ENCODE measurements at places on chromosomes 5 and 9.

GRCh38 chr9:121121582-121122087 is 46.9 kb downstream of the CNTRL start:
- DNase-seq = peak; percentile 87

DNA sequence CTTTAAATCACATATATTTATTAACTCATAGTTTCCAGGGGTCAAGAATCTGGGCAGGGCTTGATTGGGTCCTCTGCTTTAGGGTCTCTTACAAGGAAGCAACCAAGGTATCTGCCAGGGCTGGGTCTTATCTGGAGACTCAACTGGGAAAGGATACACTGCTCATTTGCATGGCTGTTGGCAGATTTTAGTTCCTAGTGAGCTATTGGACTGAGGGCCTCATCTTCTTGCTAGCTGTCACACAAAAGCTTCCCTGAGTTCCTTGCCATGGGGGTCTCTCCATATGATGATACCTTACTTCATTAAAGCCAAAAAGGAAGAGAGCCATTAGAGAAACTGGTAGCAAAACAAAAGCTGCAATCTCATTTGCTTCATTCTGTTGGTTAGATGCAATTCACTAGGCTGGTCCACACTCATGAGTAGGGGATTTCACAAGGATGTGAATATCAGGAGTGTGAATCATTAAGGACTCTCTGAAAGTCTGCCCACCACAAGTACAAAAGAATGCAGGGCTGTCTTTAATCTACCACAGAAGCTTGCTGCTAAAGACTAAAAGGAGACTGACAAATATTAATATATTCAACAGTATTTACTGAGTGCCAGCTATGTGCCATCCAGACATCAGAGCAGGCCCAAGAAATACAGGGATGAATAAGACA is 42.0 kb upstream of the TIMD4 start:
- DNase-seq = no peak

- no peak for DNase-seq
Observed at GRCh38 chr9:120914953-120915352, 11.6 kb downstream of the TRAF1 start.

DNA sequence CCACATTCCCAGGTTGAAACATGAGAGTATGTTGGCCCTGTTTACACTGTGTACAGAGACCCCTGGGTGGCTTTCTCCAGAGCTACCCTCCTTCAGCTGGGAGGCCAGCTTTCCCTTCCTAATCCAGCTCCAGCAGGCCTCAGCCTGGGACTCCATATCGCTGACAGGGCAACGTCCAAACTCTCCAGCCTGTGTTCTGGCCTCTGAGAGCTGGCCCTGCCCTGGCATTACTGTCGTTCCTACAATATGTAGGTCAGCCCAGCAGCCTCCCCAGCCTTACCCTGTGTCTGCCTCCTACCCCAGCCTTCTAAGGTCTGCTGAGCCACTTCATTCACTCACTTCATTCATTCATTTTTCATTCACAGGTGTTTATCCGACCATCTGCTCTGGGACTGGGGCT is 8.3 kb upstream of the EEIG1 start:
- DNase-seq = no peak

DNA sequence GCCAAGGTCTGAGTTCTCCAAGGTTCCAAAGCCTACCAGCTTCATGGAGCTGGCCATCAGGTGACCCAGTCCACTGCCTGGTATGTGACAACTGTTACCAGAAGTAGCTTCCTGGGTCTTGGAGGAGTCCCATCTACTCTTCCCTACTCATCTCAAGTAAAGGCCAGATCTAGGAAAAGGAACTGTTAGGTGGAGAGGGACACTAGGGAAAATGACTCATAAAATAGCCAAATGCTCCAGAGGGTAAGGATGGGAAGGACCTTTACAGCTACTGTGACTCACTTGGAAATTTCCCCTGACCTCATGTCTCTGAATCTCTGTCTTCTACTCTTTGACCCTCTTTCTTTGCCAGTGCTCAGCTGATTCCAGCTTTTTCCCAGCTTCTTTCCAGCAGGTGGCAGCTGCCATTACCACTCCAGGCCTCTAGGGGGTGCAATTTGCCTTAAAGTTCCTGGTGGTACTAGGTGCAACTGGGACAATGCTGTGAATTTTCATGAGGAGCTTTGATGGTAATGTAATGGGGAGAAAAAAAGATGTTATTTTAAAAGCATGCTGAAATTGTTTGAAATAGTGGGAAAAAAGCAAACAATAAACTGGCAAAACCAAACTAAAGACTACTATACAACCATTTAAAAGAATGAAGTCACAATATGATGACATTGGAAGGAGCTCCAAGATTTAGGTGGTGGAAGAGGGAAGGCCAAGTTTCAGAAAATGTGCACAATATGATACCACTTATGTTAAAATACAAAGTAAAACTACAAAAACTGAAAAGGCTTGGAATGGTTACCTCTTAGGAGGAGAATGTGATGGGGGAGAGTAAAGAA is 27.1 kb upstream of the MYORG start:
- no peak for DNase-seq

- no peak for DNase-seq
Observed at GRCh38 chr9:128003966-128004604, 23.3 kb upstream of the EEIG1 start.

- no peak for DNase-seq
Observed at GRCh38 chr5:56698463-56699381, 116.6 kb upstream of the MAP3K1 start.

DNA sequence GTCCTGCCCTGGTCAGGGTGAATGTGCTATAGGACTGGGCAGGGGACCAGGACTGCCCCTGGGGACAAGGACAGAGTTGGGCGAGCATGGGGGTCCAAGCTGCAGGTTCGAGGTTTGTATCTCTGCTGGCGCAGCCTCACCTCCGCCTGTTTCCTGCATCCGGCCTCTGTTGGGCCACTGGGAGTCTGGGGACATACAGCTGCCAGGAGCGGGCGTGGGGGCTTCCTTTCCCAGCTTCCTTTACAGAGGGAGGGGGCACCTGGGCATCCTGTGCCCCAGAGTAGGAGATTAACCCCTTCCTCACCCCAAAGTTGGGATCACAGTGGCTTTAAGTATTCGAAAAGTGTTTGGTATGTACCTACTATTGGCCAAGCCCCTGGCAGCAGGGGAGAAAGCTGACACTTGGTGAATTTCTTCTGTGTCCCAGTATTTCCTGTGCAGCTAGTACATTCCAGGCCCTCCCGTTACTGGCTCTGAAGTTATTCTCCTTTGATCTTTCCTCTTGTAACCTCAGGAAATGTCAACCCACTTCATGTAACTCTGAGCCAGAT is 19.0 kb downstream of the OLFML2A start:
- DNase-seq = no peak

GRCh38 chr9:87599901-87600610 is 102.4 kb downstream of the DAPK1 start:
- no peak for DNase-seq

GRCh38 chr5:20958641-20959040 is 970.6 kb upstream of the CDH18 start:
- DNase-seq = no peak

DNA sequence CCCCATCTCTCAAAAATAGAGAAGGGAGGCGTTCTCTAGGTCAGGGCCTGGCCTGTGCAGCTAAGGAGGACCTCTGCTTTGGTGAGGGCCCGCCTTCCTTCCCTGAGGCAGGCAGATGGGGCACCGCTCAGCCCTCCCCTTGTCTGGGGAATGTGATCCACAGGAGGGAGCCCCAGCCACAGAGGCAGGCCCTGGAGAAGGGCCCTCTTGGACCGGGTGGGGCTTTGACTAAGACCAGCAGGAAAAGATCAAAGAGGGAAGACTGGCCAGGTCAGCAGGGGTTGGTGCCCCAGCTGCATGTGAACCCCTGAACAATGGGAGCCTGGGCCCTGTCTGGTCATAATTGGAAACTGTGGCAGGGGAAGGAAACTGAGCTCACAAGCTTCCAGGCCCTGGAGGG is 21.9 kb downstream of the PTPA start:
- no peak for DNase-seq

GRCh38 chr9:18544456-18544855 is 70.5 kb downstream of the ADAMTSL1 start:
- DNase-seq = no peak

GRCh38 chr5:63261695-63262094 is 683.1 kb downstream of the LRRC70 start:
- no peak for DNase-seq

- no peak for DNase-seq
Observed at GRCh38 chr5:69231851-69232250, 2.8 kb upstream of the CDK7 start.

GRCh38 chr5:127587246-127587917 is 61.5 kb upstream of the CTXN3 start:
- DNase-seq = no peak

DNA sequence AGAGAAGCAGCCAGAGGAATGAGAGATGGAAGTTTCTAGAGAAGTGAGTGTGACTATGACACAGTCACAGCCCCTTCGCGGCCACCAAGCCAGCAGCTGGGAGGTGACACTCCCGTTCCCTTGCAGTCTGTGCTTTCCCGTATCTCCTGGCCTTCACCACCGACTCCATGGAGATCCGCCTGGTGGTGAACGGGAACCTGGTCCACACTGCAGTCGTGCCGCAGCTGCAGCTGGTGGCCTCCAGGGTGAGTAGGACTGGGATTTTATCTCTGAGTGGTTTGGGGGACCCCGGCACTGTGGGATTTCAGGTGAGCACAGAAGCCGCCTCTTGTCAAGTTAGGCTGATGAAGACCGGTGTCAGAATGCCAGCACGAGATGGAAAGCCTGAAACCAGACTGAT is 12.1 kb upstream of the SLC2A8 start:
- no peak for DNase-seq

DNA sequence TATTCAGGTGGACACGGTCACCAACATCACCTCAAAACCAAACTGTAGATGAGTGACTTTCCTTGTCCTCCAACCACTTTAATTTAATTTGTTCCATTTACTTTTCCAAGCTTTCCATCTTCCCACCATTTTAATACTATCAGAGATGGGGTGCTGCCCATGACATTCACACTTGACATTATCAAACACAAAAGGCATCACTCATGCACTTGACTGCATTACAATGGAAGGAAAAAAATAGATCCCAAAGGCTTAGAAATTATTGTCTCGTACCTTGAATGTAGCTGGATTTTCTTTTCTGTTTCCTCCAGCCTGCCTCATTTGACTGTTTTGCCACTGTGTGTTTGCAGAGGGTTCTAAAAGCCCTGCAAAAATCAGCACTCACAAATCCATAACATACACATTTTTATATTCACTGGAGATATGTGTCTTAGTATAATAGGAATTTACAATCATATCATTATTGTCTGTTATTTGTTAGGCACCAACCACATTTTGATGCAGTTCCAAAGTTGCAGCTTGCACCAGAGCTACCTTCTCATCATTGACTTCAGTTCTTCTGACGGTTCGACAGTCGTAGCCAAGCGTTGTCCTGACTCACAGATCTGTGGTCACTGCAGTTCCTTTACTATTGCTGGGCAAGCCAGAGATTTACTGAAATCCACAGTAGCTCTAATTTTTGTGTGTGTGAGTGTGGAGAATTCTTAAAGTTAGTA is 712.3 kb upstream of the WWC1 start:
- no peak for DNase-seq

GRCh38 chr9:2227144-2227867 is 212.2 kb downstream of the SMARCA2 start:
- DNase-seq = no peak

- DNase-seq = no peak
Observed at GRCh38 chr9:130337318-130337717, 71.8 kb downstream of the HMCN2 start.

DNA sequence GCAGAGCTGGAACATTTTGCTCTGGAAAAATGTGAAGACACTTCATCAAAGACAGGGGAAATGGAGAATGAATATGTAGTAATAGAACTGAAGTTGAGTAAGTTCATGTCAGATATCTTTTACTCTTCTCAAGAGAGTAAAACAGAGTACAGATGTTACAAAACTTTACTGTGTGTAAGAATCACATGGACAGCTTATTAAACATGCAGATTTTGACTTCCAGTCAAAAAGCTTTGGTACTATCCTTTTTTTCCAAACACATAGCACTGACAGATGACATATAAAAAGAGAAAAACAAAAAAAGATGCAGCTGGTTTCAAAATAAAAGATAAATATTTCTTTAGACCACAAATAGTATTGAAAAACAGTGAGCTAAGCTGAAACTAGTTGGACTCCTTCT is 115.4 kb downstream of the FBN2 start:
- DNase-seq = no peak

DNA sequence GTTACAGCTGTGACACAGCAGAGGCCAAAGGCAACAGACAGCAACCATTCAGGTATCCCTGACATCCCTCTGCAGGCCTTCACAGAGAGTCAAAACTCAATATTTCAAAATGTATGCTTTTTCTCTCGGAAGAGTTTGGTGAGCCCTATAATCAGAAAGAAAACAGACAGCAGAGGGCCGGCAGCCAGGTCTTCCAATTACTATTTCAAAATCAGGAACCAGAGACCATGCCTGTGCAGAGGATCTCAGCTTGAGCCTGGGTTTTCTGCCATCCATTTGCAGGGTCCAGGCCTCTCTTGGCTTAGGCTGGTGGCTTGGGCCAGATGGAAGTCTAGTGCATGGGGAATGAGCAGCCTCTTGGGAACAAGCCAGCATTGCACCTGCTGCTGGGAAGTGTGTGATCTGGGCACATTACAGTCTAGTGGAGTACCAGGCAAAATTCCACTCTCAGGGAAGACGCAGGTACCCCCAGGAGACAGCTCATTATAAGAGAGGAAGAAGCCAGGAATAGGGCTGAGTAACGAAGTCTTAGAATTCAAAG is 231.3 kb downstream of the ENC1 start:
- no peak for DNase-seq

GRCh38 chr5:77483682-77484081 is 8.4 kb downstream of the WDR41 start:
- no peak for DNase-seq

- DNase-seq = no peak
Observed at GRCh38 chr5:166188501-166189325, 2102.7 kb upstream of the WWC1 start.

GRCh38 chr5:134101686-134102439 is 12.6 kb upstream of the TCF7 start:
- no peak for DNase-seq

DNA sequence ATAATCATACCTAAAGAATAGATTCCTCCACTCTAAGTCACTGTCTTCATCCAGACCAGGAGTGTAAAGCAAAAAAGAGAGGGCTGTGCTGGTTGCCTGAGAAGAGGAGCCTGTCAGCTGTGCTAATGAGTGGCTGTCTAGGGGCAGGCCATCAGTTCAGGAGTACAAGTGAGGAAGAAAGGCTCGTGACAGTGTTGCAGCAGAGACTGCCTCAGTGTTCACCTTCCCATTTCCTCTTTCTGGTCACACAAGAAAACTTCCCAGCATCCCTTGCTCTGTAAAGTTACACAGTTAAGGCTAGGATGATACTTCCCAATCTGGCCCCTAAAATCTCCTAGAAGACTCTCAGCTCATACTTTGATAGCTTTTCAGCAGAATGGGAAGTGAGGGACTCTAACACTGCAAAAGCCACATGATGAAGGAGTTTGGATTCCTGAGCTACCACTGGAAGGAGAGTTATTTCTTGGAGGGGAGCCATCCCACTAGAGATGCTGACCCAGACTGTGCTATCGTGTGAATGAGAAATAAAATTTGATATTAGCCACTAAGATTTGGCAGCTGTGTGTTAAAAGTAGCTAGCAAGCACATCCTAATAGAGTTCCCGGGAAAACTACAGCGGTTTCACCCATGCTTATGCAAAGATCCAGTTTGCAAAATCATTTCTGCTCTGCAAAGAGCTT is 67.1 kb downstream of the ADAMTS12 start:
- no peak for DNase-seq

- no peak for DNase-seq
Observed at GRCh38 chr9:89663614-89663970, 58.8 kb downstream of the GADD45G start.

GRCh38 chr5:154696891-154697290 is 58.3 kb upstream of the LARP1 start:
- no peak for DNase-seq

Measured in activated CD8-positive, alpha-beta memory T cell treated with anti-CD3 and anti-CD28 coated beads for 1 hour (primary cell).